BJ (cell line): ENCODE measurements at places on chromosomes 11 and 22.

DNA sequence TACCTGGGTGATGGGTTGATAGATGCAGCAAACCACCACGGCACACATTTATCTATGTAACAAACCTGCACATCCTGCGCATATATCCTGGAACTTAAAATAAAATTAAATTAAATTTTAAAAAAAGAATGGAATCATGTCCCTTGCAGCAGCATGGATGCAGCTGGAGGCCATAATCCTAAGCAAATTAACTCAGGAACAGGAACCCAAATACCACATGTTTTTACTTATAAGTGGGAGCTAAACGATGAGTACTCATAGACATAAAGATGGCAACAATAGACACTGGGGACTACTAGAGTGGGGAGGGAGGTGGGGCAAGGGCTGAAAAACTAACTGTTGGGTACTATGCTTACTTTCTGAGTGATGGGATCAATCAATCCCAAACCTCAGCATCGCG lies 40.9 kb downstream of the CWC15 start:
- no peak for DNase-seq

DNA sequence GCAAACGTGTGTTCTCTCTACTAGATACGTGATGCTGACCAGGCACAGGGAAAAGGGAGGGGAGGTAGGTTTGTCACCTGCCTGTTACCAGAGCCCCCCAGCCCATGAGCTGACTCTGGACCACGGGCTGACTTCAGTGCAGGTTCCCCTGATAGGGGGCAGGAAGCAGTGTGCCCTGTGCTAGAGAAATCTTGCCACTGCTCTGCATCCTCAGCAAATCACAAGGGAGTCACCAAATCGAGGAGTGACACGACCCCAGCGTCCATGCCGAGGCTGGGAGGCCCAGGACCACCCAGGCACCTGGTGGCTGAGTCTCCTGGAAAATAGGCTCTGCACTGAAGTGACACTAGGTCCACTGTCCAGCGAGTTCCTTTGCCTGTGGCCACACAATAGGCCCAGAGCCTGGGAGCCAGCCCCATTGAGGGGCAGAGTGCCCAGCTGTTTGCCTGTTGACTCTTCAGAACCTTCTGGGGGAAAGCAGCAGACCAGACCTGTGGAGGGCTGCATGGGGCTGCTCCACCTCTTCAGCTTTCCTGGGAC lies 99.3 kb downstream of the CTTN start:
- DNase-seq = no peak

DNA sequence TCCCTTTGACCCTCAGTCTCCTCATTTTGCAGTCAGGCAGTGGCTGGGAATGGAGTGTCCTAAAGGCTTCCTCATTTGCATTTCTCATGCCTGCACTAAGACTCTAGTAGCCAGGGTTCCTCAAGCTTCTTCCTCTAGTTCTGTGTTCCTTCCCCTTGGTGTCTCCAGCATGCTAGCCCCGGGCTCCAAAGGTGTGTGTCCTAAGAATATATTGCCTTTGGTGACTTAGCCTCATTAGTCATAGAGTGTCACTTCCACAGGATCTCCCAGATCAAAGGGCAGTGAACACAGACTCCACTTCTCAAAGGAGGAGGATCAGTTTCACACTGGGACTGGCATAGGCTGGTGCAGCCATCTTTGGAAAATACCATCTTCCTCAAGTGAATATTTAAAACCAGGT lies 21.4 kb upstream of the ACER3 start:
- DNase-seq = no peak

DNA sequence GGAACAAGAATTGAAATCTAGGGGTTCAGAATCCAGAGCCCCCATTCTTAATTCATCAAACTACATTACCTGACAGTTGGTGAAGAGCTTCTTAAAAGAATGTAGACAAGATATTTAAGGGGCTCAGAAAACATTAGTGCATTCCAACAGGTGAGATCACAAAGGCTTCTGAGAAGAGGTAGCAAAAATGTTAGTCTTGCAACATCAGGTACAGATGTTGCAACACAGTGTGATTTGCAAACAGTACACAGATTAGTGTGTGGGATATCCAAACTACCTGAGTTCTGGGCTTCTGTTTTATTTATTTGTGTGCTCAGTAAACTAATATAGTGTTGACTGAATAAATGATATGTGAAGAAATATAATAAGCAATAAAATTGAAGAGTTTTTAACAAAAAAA lies 11.8 kb downstream of the CASP4 start:
- no peak for DNase-seq

DNA sequence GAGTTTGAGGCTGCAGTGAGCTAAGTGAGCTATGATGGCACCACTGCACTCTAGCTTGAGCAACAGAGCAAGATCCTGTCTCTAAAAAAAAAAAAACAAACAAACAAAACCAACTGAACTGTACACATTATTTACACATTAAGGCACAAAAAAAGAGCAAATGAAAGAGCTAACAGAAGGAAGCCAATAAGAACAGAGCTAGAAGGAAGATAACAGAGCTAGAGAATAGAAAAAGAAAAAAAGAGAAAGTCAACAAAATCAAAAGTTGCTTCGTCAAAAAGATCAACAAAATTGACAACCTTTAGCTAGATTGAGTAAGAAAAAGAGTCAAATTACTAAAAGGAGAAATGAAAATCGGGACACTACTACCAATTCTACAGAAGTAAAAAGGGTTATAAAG lies 25.0 kb downstream of the GUCD1 start:
- DNase-seq = no peak

DNA sequence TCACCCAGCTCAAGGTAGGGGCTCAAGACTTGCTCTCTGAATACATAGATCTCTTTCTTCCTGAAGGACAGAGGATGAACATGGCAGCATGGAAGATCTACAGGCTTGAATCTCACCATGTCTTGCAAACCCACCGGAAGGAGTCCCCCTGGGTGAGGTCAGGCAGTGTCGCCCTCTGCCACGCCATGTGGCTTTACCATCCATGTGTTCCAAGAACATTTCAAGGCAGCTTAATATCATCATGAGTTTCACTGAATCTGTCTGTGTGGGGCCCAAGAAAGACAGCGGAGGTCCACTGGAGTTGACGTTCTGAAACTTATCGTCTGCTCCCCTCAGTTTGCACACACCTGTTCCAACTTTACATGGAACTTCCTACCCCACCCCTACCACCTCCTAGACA lies 1202.6 kb downstream of the TBC1D22A start:
- DNase-seq = no peak
